ENCODE measurements at places on chromosomes 7 and 10. TPM values are rescaled to one million over a fixed set of nuclear protein-coding genes. Genes with fewer than 3 reads are reported as not detected.

GRCh38 chr7:135409845-135410542 lies 99.9 kb downstream of the CNOT4 start:
- no peak for DNase-seq

- DNase-seq, result no peak
Measured at GRCh38 chr10:27344568-27345454, 104.2 kb upstream of the ACBD5 start.

- no peak for DNase-seq
Measured at GRCh38 chr10:14507781-14508180, 177.1 kb upstream of the FRMD4A start.

DNA sequence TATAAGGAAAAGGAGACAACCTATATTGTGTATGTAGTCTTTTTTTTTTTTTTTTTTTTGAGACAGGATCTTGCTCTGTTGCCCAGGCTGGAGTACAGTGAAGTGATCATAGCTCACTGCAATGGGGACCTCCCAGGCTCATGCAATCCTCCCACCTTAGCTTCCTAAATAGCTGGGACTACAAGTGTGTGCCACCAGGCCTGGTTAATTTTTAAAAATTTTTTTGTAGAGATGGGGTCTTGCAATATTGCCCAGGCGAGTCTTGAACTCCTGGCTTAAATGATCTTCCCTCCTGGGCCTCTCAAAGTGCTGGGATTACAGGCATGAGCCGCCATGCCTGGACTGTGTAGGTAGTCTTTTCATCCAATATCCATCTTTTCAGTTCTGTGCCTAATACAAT lies 78.7 kb upstream of the ARHGAP21 start:
- DNase-seq, result no peak

DNA sequence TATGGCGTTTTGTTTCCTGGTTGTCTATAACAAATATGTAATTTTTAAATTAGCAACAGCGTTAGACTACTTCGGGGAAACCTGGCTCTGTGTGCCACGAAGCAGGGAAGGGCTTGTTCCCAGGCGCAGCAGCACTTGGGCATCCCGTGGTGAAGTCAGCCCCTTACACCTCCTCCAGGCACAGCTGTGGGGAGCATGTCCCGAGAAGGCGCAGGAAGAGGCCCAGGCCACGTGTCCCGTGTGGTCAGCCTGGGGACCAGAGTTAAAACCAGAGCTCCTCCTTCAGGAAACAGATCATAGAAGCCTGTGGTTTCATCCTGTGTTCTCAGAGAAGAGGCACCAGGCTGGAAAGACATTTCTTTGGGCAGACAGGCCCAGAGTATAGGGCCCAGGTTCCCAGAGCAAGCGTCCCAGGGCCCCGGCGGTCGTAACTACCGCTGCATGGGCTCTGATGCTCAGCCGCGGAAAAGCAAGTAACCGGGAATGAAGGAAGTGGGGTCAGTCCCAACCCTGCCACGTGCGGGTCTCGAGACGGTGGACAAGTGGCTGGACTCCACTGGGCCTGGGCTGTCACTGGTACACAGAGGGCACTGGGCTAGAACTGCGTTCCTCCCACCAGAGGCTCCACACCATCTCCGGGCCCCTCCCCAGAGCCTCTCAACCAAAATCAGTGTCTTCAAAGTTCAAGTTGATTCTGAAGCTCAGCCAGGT lies 7.1 kb downstream of the NUDT1 start:
- DNase-seq, result peak; percentile 70

GRCh38 chr10:29860166-29860565 lies 199.2 kb downstream of the JCAD start:
- no peak for DNase-seq

DNA sequence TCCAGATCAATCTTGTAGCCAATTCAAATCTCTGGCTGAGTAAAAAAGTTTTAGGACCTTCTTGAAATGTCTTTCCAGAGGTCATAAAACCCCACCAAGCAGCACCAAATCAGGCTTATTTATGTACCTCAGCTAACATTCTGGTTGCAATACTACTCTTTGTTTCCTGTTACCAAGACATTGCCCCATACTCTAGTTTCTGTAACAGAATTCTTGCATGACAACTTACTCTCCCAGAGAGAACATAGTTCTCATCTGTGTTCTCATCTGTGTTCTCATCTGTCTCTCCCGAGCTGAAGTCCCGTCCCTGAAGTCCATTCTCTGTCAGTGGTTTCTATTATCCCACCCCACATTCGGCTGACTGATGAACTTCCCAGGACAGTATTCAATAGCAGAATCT lies 1285.1 kb downstream of the XPNPEP1 start:
- no peak for DNase-seq

- no peak for DNase-seq
Measured at GRCh38 chr7:73999664-74000435, 28.1 kb upstream of the ELN start.

GRCh38 chr10:93376372-93377293 lies 105.5 kb downstream of the MYOF start:
- peak; percentile 57 for DNase-seq

DNA sequence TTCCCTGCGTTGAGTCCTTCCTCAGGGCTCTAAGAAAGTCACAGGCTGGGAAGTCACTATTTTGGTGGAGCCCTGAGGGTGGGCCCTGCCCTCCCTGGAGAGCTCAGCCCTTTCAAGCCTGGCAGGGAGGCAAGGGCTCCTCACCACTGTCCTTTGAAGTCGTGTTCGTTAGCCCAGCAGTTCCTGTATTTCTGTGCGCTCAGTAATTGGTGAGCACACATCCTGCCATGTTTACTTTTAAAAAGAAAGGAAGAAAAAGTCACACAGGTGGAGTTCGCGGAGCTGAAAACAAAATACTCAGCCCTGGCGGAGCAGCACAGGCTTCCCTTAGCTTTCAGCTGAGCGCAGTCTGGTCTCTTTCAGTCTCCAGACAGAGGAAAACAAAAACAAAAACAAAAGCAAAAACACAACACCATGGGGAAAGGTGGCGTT lies 37.1 kb downstream of the PRKCQ start:
- DNase-seq, result peak; percentile 71

GRCh38 chr7:92755680-92756079 lies 80.7 kb downstream of the CDK6 start:
- DNase-seq, result no peak

DNA sequence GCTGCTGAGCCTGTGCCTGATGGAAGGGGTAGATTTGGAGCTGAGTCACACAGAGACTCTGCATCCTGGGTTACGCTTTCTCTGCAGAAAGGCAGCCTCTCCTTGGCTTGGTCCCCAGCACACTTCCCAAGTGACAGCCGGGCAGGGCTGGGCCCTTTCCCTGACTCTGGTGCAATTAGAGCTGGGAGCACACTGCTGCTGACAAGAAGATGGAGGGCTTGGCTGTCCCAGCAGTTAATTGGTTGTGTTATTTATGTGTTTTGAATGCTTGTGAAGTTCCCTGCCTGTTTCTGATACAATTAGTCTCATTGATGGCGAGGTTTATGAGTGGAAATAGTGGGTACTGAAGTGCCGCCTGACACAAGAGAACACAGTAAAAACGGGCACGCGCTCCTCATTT lies 123.6 kb downstream of the TCERG1L start:
- no peak for DNase-seq

DNA sequence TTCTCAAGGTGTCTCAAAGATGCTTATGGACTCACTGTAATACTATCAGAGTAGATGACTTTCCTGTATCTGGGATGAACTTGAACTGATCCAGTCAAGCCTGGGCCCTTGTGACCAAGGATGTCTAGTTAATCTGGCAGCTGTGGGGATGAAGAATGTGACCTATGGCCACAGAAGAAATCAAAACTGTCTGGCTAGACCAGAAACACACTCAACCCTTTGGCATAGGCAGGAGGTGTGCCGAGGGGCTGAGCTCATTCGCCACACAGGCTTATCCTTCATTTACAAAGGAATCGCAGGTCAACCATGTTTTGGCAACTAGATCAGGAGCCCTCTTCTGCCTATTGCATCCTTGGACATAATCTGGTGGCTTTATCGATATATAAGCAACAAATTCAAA lies 110.6 kb downstream of the ATXN7L1 start:
- DNase-seq, result no peak

- no peak for DNase-seq
Measured at GRCh38 chr7:36456548-36456947, 66.9 kb downstream of the ANLN start.

GRCh38 chr10:44619975-44620374 lies 235.1 kb upstream of the CXCL12 start:
- DNase-seq, result no peak

DNA sequence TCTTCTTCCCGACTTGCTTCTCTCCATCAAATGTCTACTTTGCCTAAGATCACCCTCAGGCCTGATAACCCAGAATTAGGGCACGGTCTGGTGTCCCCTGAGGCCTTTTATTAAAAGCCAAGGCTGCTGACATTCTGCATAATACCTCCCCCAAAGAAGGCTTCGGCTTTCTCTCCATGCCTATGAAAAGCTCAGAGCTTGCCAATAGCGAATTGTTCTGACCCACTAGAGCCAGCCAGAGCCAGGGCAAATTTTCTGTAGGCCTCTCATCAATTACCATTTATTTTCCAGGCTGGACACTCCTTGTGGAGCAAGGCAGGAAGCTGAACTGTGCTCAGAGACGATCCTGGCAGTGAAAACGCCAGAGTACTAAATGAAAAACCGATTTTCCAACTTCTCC lies 64.3 kb upstream of the ADRB1 start:
- DNase-seq, result no peak

DNA sequence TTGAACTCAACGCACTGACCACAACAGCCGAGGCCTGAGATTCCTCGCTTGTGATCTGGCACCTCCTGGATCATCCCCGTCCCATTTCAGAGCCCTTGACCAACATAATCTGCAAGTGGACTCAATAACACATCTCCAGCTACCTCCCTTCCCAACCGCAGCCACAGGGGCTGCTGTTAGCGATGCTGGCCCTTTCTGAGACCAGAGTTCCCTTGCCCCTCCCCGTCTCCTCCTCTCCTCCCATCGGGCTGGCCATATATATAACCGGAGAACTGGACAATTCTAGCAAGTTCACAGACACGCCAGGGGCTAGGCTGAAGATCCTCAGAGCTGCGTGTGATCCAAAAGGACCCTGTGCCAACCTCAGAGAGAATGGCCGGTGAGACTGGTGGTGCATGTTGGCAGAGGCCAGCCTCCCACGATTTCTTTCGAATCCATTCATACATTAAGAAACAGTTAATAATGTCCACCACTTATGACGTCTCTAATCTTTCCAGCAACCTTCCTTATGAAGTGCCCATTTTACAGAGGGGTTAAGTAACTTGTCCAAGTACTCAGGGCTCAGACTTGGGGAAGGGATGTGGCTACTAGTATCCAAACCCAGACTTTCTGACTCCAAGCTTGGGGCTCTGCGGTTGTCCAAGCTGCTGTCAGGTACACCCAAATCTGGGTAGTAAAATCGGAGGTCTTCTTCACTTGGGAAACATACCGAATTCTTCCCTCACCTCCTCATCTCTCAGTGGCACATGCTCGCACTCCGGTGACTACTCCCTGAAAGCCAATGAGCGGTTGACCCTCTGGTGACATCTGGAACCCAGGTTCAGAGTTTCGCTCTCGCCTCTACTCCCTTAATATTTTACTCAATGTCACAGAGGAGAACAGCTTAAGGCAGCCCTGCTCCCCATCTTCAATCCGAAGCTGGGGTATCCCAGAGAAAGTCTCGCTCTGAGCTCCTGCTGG lies 11.2 kb upstream of the FEZF1 start:
- DNase-seq, result no peak

GRCh38 chr7:155017834-155018233 lies 14.9 kb upstream of the PAXIP1 start:
- DNase-seq, result no peak

GRCh38 chr7:93015101-93015778 lies 102.5 kb downstream of the SAMD9 start:
- DNase-seq, result no peak

DNA sequence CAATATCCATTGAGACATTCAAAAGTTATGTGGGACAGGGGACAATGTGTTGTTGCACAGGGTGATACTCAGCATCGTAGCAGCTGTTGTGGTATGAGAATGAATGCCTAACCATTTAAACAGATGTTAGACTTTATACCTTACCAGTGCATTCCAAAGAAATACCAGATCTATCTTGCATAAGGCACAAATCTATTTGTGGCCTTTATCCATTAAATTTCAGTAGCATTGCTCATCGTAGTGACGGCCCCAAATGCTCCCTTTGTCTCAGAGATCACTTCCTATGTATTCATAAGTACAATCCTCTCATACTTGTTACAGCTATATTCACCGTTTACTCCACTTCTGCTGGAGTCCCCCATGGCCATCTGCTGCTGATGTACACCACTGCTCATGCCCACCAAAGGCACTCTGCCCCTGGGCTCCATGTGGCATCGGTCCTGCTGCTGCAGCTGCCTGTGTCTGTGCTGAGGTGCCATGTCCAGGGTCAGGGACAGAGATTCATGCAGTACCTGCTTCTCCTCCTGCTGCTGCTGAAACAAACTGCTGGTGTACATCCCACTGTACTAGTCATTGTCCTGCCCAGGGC lies 96.3 kb downstream of the CPED1 start:
- no peak for DNase-seq

DNA sequence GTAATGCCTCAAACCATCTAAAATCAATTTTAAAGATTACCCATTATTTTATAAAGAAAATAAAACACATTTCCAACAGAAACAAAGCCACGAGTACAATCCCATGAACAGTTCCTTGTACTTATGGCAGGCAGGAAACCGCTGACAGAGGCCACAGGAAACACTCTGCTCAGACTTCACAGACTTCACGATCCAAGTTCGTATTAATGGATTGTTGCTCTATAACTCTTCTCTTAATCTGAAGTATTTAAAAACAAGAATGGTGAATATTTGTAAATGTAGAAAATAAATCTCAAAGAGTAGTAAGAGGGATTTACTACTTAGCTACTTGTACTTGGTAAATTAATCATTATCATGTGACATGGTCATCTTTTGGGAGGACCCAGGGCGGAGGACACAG lies 78.3 kb downstream of the SNX10 start:
- DNase-seq, result no peak

Gene UCN3
- not detected for total RNA-seq

Gene FEZF1
- not detected for total RNA-seq

Gene ELFN1
- total RNA-seq, result not detected

Gene DDIT4
- total RNA-seq, result 293 TPM

Gene GPRIN2
- total RNA-seq, result not detected

Gene ACTA2
- total RNA-seq, result 28.2 TPM

Gene TRIL
- not detected for total RNA-seq

Gene C10orf143
- 2.7 TPM for total RNA-seq

Gene FAM25G
- not detected for total RNA-seq

Gene CYP2E1
- not detected for total RNA-seq

Data from activated CD8-positive, alpha-beta memory T cell treated with anti-CD3 and anti-CD28 coated beads, Interleukin-2, amount 10 ng/mL, durations not matched to agents 7 days and 5 days (primary cell).